ENCODE measurements at places on chromosomes 3 and 15.

DNA sequence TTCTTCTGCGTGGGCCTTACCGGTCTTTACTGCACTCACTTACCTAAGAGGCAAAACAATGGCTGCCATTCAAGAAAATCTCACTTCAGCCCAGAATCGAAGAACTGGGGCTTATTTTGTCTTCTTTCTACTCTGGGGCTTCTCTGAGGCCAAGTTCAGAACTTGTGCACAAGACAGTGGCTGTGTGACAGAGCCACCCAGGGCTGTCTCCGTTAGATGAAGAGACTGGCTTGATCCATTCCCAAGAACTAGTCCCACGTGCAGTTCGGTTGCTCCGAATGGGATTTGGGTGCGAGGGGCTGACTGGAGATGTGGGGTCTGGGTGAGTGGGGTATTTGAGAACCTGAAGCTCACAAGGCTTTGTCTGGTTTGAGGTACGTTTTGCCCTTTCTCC is 795 bp upstream of the TCF12 start:
- no peak for DNase-seq

DNA sequence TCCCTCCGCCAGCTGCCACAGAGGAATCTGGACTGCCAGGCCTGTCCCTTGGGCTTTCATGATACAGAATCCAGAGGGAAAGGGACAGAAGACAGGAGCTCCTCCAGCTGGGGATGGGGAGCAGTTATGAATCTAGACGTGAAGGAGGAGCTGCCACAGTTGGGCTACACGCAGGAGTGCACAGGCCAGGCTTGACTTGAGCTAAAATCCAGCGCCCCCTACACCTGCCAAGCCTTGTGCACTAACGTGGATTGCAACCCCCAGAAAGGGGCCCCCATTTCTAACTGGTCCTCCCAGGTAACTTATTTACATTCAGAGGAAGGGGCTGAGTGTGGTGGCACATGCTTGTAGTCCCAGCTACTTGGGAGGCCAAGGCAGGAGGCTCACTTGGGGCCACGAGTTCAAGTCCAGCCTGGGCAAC is 14.3 kb downstream of the KLHL6 start:
- DNase-seq = no peak

GRCh38 chr3:155281912-155282311 is 11.6 kb downstream of the STRIT1 start:
- DNase-seq = no peak

GRCh38 chr15:25862071-25862471 is 1.1 kb downstream of the ATP10A start:
- no peak for DNase-seq

- DNase-seq = no peak
Observed at GRCh38 chr15:89575656-89576416, 567 bp downstream of the TICRR start.

DNA sequence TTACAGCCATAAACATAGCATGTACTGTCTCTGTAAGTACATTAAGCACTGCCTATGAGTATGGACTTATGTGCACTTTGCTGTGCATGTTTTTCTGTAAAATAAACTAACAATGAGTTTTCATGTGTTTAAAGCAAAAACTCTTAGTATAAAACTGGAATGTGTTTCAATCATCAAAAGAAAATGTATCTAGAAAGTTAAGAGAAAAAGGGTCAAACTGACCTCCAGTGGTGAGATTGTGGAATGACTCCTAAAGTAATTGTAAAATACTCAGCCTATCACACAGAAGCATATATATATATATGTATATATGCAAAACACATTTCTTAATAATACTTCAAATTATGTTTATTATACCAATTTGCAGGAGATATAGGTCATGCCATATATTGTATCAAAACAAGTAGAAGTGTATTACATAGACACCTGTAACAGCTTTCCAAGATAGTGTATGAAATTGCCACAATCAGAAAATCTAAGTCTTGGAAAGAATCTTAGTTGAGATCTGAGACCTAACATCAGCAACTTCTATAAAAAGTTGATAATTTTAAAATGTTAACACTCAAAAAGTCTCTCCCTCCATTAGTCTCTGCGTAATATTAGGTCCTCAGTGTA is 199.6 kb downstream of the FMN1 start:
- no peak for DNase-seq

GRCh38 chr3:169420429-169420828 is 243.1 kb downstream of the MECOM start:
- no peak for DNase-seq

DNA sequence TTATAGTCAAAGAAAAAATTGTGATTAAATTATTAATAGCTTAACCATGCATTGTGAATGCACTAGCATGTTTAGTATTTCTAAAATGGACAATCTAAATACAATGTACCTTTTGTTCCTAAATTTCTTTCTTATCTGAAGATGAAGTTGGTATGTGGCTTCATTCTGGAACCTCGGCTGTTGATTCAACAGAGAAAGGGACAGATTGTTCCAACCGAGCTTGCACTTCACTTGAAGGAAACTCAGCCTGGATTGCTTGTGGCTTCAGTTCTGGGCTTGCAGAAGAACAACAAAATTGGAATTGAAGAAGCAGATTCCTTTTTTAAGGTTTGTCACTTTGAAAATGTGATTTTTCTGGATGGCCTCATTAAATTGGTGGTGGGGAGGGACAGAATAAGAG is 32.6 kb downstream of the HPS3 start:
- DNase-seq = no peak

DNA sequence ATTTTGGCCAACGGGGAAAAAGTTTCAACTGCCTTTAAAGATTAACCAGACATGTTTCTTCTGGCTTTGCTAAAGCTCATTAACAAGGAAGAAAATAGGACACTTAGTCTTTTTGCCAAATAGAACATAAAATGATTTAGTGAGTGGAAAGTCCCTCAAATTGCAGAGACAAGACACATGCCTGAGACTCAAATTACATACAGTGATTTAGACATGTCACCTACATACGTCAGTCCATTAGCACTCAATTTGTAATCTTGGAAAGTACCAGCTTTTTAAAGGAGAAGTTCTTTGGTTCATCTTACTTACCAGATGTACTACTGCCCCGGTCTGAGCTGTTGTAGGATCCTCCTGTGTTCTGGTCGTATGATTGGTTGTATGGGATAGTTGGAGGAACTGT is 1134.2 kb downstream of the ROBO1 start:
- no peak for DNase-seq

DNA sequence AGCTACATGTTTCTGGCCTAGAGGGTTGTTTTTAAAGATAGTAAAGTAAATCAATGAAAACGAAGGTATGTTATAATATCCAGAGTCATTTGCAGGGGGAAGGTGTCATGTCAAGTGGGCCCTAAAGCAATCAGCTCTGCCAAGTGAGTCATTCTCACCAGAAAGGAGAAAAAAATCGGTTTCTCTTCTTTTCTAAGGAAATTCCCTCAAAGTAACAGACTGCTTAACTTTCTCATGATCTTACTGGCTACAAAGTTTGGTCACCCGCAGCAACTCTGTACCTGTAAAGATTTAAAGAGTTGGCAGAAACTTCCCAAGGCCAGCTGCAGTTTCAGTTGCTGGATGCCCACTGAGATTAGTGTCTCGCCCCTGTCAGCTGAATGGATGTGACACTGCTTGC is 5.5 kb upstream of the FSIP1 start:
- no peak for DNase-seq

Measured in ureter (tissue), 1 donor.